ENCODE measurements at places on chromosomes 6 and 20. TPM values are rescaled to one million over a fixed set of nuclear protein-coding genes. Genes with fewer than 3 reads are reported as not detected.

GRCh38 chr6:129242546-129242945, 359.6 kb downstream of the LAMA2 start:
- no peak for DNase-seq
- no peaks in the 10 kb centered on the region for H3K36me3 ChIP-seq
- no peak overlapping the region for H3K27ac ChIP-seq
- H3K4me1 ChIP-seq: no peaks in the 10 kb centered on the region
- no peak overlapping the region for H3K4me3 ChIP-seq
- H3K27me3 ChIP-seq: peaks cover 17% of the 10 kb centered on the region

GRCh38 chr20:2914160-2914559, 40.9 kb downstream of the PTPRA start:
- H3K27me3 ChIP-seq: no peaks in the 10 kb centered on the region
- peaks cover 3% of the 10 kb centered on the region for H3K36me3 ChIP-seq
- peaks cover 18% of the 10 kb centered on the region for H3K4me1 ChIP-seq
- H3K27ac ChIP-seq: no peak overlapping the region
- H3K4me3 ChIP-seq: no peak overlapping the region
- no peak for DNase-seq

- H3K4me1 ChIP-seq: no peaks in the 10 kb centered on the region
- H3K4me3 ChIP-seq: no peak overlapping the region
- no peak for DNase-seq
- no peaks in the 10 kb centered on the region for H3K36me3 ChIP-seq
- H3K27me3 ChIP-seq: no peaks in the 10 kb centered on the region
Measured at GRCh38 chr6:75098709-75099108, 107.1 kb downstream of the COL12A1 start.

- H3K27ac ChIP-seq: no peak overlapping the region
- H3K36me3 ChIP-seq: peaks cover 1% of the 10 kb centered on the region
- H3K4me1 ChIP-seq: no peaks in the 10 kb centered on the region
- H3K4me3 ChIP-seq: peak overlapping the region; percentile 4
Measured at GRCh38 chr6:77650098-77650663, 2.7 kb upstream of the MEI4 start.

GRCh38 chr6:160795721-160796120, 93.7 kb downstream of the PLG start:
- no peak overlapping the region for H3K27ac ChIP-seq
- no peak for DNase-seq

PROKR2 gene
- not detected for total RNA-seq

C20orf96 gene
- 6.8 TPM for total RNA-seq

ERVFRD-1 gene
- not detected for total RNA-seq

Data from activated naive CD4-positive, alpha-beta T cell treated with anti-CD3 and anti-CD28 coated beads for 36 hours (primary cell).